ENCODE measurements at places on chromosomes 13 and 19.

- DNase-seq: no peak
Observed at GRCh38 chr19:4369888-4370260, 26.5 kb downstream of the MPND start.

GRCh38 chr13:45482571-45483173 lies 17.9 kb downstream of the COG3 start:
- no peak for DNase-seq

DNA sequence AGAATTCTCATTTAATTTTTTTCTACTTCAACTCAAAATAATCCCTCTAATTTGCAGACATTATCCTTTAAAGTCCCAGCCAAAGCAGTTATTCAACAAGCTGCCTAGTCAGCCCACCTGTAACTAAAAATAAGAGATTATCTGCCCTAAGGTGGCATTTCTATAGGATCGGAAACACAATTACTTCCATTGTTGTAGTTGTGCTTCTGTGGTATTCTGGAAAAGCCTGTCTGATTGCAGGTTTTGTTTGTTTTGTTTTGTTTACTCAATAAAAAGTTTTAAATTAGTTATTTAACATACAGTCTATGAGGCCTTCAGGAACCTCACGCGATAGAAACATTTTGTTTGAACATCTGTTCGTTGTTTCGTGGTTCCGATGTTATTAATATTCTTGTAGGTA lies 101.0 kb downstream of the ZIC5 start:
- DNase-seq: no peak

DNA sequence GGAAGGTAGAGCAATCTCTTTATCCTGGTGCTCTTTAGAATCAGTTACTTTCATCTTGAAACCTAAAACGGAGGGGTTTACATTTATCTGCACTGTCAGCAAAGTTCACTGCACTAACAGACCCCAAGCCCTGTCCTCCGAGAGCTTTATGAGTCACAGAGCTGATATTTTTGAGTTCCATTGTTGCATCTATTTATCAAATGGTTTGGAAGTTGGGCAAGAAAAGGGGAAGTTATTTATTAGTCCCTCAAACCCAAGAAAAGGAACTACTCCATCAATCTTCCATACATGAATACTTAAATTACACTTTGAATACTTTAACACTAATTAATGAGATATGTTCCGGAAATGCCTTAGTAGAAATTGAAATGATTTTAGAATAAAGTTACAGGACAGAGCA lies 55.5 kb downstream of the EDNRB start:
- DNase-seq: no peak

- DNase-seq: no peak
Observed at GRCh38 chr13:38518328-38518727, 168.5 kb upstream of the FREM2 start.

- no peak for DNase-seq
Observed at GRCh38 chr13:29849071-29849631, 1.3 kb downstream of the UBL3 start.

GRCh38 chr19:30175987-30176386 lies 196.2 kb upstream of the ZNF536 start:
- no peak for DNase-seq

DNA sequence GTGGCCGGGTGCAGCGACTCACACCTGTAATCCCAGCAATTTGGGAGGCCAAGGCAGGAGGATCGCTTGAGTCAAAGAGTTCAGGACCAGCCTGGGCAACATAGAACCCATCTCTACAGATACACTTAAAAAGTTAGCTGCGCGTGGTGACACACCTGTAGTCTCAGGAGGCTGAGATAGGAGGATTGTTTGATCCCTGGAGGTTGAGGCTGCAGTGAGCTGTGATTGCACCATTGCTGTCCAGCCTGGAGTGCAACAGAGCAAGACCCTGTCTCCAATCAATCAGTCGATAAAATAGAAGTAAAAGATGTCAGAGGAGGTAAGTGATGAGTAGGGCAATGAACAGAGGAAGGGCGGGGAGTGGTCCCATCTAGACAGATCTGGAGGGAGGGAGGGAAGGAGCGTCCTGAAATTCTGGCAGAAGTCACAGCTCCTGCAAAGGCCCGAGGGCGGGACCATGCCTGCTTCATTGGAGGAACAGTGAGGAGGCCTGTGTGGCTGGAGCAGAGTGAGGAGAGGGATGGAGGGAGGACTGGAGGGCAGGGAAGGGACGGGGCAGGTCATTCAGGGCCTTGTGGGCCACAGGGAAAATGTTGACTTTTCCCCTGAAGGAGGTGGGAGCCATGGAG lies 9.7 kb downstream of the SMIM24 start:
- no peak for DNase-seq
